ENCODE measurements at places on chromosomes 3 and 15. TPM values are rescaled to one million over a fixed set of nuclear protein-coding genes. Genes with fewer than 3 reads are reported as not detected.

DNA sequence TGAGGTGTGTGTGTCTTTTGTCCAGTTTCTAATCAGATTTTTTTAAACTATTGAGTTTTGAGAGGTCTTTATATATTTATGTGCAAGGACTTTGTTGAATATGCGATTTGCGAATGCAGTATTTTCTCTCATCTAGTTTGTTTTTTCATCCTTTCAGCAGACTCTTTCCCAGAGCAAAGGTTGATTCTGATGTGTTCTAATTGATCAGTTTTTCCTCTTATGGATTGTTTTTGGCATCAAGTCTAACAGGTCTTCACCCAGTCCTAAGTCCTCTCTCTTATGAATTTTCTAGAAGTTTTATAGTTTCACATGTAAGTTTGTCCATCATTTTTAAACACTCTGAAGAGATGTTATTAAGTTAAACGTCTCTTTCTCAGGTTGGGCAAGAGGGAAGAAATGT, 17.8 kb upstream of the TJP1 start:
- DNase-seq, result no peak

- no peak for DNase-seq
Observed at GRCh38 chr3:21691036-21691435, 60.0 kb downstream of the ZNF385D start.

Gene ARPIN
- not detected for total RNA-seq

Gene SPTBN5
- 2.4 TPM for total RNA-seq

DNA sequence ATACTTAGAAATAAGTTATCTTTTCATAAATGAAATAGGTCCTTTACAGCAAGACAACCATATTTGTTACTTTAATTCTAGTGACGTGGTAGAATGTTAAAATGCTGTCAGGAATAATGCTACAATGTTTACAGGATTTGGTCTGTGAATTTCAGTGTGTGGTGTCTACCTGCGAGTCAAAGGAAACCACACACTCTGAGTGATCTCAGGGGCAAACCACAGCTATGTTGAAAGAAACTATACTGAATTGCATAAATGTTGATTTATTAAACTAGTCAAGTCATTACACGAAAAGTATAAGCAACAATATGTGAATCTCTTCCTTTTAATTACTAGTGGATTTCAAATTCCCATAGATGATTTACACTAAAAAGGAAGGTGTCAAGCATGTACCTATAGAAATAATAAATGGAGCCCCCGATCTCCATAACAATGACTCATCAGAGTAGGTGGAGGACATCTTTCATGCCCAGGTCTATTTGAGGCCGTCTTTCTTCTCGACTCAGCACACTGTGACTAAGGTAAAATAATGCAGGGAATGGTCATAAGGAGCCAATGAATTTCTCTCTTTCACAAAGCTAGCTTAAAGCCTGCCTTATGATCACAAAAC, 463.0 kb downstream of the ERC2 start:
- DNase-seq, result no peak

- no peak for DNase-seq
Observed at GRCh38 chr3:108389372-108389771, 93.0 kb downstream of the HHLA2 start.

- no peak for DNase-seq
Observed at GRCh38 chr15:28896951-28897350, 11.2 kb downstream of the APBA2 start.

- DNase-seq, result no peak
Observed at GRCh38 chr15:65801229-65801805, 9.2 kb upstream of the DENND4A start.

Gene PLIN1
- total RNA-seq, result 1.0 TPM
